ENCODE measurements at places on chromosomes 13 and 19.

DNA sequence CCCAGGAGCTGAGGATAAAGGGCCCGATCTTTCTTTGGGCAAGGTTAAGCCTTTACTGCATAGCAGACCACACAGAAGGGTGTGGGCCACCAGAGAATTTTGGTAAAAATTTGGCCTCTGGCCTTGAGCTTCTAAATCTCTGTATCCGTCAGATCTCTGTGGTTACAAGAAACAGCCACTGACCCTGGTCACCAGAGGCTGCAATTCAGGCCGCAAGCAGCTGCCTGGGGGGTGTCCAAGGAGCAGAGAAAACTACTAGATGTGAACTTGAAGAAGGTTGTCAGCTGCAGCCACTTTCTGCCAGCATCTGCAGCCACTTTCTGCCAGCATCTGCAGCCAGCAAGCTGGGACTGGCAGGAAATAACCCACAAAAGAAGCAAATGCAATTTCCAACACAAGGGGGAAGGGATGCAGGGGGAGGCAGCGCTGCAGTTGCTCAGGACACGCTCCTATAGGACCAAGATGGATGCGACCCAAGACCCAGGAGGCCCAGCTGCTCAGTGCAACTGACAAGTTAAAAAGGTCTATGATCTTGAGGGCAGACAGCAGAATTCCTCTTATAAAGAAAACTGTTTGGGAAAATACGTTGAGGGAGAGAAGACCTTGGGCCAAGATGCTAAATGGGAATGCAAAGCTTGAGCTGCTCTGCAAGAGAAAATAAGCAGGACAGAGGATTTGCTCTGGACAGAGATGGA, 8.4 kb upstream of the CEACAM19 start:
- H3K27ac ChIP-seq: no peak overlapping the region
- peaks cover 23% of the 10 kb centered on the region for H3K36me3 ChIP-seq
- no peak overlapping the region for H3K4me3 ChIP-seq

DNA sequence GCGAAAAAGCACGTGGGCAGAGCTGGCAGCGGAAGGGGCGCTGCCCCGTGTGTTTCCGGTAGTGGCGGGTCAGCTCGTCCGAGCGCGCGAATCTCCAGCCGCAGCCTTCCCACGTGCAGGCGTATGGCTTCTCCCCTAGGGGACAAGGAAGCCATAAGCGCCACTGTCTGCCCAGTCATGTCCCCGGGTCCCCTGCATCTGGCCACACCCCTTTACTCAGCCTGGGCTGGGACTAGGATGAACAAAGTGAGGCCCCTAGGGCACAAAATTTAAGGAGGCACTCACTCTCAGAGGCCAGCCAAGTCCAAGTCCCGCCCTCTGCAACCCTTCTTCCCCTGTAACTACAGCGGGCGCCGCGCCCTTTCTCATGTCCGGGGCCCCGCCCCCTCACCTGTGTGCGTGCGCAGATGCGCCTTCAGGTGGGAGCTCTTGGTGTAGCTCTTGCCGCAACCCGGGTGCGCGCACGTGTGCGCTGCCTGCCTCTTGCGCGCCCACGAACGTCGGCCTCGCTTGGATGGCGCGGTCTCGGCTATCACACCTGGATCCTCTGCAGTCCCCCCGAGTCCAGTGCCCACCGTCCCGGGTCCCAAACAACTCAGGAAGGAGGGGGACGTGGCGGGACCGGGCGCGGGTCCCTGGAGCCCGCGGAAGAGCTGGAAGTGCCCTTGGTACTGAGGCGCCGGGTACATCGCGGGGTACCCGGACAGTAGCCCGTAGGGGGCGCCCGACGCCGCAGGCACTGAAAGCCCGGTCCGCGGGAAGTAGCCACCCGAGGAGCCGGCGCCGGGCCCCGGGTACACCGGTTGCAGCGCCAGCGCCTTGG, 1.9 kb downstream of the KLF1 start:
- peak; percentile 85 for DNase-seq
- peaks cover 2% of the 10 kb centered on the region for H3K4me1 ChIP-seq
- peaks cover 6% of the 10 kb centered on the region for H3K27me3 ChIP-seq
- H3K27ac ChIP-seq: no peak overlapping the region
- H3K4me3 ChIP-seq: no peak overlapping the region

DNA sequence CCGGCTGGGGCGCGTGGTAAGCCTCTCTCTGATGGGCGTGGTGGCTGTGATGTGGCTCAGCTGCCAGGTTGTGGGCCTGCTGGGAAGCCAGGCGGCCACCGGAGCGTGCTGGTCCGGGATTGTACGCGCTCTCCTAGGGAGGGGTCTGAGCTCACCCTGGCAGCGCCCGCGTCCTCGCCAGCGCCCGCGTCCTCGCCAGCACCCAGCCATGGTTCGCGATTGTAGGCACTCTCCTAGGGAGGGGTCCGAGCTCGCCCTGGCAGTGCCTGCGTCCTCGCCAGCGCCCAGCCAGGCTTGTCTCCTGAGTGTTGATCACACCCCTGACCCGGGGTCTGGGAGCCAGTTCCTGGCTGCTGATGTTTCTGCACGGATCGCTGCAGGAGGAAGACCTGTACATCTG, 13.8 kb downstream of the ADAT3 start:
- H3K27ac ChIP-seq: no peak overlapping the region
- H3K27me3 ChIP-seq: no peaks in the 10 kb centered on the region
- no peaks in the 10 kb centered on the region for H3K4me1 ChIP-seq
- H3K36me3 ChIP-seq: peaks cover 5% of the 10 kb centered on the region
- no peak for DNase-seq
- no peak overlapping the region for H3K4me3 ChIP-seq

- peaks cover 6% of the 10 kb centered on the region for H3K4me1 ChIP-seq
- no peaks in the 10 kb centered on the region for H3K27me3 ChIP-seq
- no peak overlapping the region for H3K4me3 ChIP-seq
- no peak overlapping the region for H3K27ac ChIP-seq
- no peaks in the 10 kb centered on the region for H3K36me3 ChIP-seq
Observed at GRCh38 chr19:15091918-15092753, 10.1 kb downstream of the OR1I1 start.

DNA sequence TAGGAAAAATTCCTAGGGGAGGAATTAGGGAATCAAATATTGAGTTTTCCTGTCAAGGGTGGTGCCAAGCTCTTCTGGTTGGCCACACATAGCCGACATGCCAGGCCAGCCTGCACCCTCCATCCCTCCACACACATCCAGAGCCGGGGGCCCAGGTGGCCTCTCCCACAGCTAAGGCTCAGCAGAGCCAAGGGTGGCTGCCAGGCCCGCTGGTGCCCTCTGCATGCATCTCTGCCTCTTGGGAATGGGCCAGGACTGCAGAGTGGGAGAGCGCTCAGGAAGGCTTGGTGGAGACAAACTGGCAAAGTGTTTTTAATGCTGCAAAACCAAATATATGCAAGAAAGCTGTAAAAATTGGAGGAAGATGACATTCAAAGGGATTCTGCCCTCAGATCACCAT, 42.7 kb upstream of the GAS6 start:
- H3K4me3 ChIP-seq: no peak overlapping the region
- H3K4me1 ChIP-seq: no peaks in the 10 kb centered on the region
- no peak overlapping the region for H3K27ac ChIP-seq
- H3K36me3 ChIP-seq: no peaks in the 10 kb centered on the region
- peak; percentile 21 for DNase-seq

DNA sequence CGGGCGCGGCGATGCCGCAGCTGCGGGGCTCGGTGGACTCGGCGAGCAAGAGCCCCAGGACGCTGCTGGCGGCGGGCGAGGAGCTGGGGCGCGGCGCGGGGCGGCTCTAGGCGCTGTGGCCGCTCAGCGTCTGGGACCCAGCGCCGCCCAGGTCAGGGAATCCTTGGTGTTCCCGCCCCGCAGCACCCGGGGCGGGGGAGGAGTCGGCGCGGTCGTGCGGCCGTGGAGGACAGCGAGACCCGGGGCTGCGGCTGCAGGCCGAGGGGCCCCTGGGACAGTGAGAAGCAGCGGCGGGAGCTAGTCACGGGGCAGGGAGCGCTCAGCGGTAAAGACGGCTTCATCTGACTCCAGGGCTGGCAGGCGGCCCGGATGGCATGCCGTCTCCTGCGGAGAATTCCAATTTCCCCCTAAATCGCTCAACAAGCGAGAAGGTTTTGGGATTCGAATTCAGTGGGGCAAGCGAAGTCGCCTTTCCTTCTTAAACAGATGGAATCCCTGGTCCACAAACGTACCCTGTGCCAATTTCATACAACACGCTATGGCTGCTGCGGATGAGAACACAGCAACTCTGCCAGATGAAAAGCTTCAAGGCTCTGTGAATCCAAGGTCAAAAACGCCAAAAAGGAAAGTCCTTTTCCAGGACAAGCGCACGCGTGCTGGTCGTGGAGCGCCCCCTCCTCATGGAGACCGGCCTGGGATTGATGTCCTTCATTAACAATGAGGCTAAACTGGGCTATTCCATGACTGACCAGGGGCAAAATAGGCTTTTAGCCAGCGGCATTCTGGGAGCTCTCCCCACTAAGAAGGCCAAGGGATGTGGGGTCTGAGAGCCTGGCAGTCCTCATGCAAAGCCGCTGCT, 4.2 kb upstream of the ZSCAN4 start:
- no peaks in the 10 kb centered on the region for H3K36me3 ChIP-seq
- peak overlapping the region; percentile 37 for H3K4me3 ChIP-seq
- no peaks in the 10 kb centered on the region for H3K27me3 ChIP-seq
- H3K27ac ChIP-seq: peak overlapping the region; percentile 35
- no peaks in the 10 kb centered on the region for H3K4me1 ChIP-seq

GRCh38 chr13:29105779-29106178, 285.6 kb downstream of the MTUS2 start:
- no peaks in the 10 kb centered on the region for H3K27me3 ChIP-seq
- H3K4me3 ChIP-seq: no peak overlapping the region
- H3K36me3 ChIP-seq: no peaks in the 10 kb centered on the region
- H3K27ac ChIP-seq: no peak overlapping the region
- DNase-seq: no peak

GRCh38 chr13:50677687-50678463, 165.6 kb downstream of the DLEU7 start:
- no peak overlapping the region for H3K4me3 ChIP-seq
- no peak for DNase-seq
- no peak overlapping the region for H3K27ac ChIP-seq
- no peaks in the 10 kb centered on the region for H3K36me3 ChIP-seq

GRCh38 chr13:40255551-40255950, 410.9 kb downstream of the FOXO1 start:
- no peak overlapping the region for H3K4me3 ChIP-seq
- no peaks in the 10 kb centered on the region for H3K36me3 ChIP-seq
- no peak for DNase-seq
- no peaks in the 10 kb centered on the region for H3K27me3 ChIP-seq

DNA sequence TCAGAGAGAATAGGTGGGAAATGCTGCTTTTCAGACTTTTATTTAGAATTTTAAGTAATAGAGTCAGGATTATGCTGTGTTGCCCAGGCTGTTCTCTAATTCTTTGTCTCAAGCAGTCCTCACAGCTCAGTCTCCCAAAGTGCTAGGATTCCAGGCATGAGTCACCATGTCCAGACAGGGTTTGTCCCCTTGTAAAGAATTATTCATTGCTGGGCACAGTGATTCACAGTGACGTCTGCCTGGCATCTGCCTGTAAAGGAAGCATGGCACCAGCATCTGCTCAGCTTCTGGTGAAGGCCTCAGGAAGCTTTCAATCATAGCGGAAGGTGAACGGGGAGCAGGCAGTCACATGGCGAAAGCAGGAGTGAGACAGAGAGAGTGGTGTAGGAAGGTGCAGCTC, 17.7 kb downstream of the ZNF763 start:
- no peak overlapping the region for H3K27ac ChIP-seq
- H3K4me3 ChIP-seq: peak overlapping the region; percentile 35
- peaks cover 9% of the 10 kb centered on the region for H3K36me3 ChIP-seq
- no peak for DNase-seq
- no peaks in the 10 kb centered on the region for H3K4me1 ChIP-seq
- H3K27me3 ChIP-seq: no peaks in the 10 kb centered on the region

- H3K36me3 ChIP-seq: no peaks in the 10 kb centered on the region
- H3K4me1 ChIP-seq: no peaks in the 10 kb centered on the region
- H3K4me3 ChIP-seq: no peak overlapping the region
- no peak overlapping the region for H3K27ac ChIP-seq
Observed at GRCh38 chr13:66513728-66514127, 716.4 kb downstream of the PCDH9 start.

GRCh38 chr13:42453091-42453645, 120.8 kb upstream of the TNFSF11 start:
- H3K4me3 ChIP-seq: no peak overlapping the region
- no peaks in the 10 kb centered on the region for H3K36me3 ChIP-seq

- DNase-seq: no peak
- H3K36me3 ChIP-seq: no peaks in the 10 kb centered on the region
- no peaks in the 10 kb centered on the region for H3K4me1 ChIP-seq
- no peaks in the 10 kb centered on the region for H3K27me3 ChIP-seq
- H3K4me3 ChIP-seq: no peak overlapping the region
Observed at GRCh38 chr13:59442944-59443486, 720.7 kb downstream of the DIAPH3 start.
